ENCODE measurements at places on chromosomes 1 and 21. TPM values are rescaled to one million over a fixed set of nuclear protein-coding genes. Genes with fewer than 3 reads are reported as not detected.

DNA sequence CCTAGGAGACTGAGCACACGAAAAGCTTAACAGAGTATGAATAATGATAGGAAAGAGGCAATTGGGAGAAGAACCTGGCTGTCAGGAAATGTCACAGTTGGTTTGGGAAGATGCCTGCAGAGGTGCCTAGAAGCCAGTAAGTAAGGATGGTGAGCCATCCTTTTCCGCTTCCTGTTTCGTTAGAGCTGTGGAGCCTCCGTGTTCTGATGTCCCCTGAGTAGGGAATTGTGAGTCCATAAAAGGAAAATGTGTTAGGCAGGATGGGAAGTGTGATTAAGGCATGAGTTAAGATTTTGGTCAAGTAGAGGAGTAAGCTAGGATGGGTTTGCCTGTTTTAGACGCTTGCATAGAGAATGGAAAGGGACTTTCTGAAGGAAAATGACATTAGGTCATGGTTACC lies 9.0 kb downstream of the CLIC4 start:
- DNase-seq: no peak

- no peak for DNase-seq
These were observed at the start of gene LCE3C for GRCh38 chr1:152599934-152600333. LCE3C (plus strand) TSS chr1:152600234; CDS start chr1:152600732, 498 bp downstream.

DNA sequence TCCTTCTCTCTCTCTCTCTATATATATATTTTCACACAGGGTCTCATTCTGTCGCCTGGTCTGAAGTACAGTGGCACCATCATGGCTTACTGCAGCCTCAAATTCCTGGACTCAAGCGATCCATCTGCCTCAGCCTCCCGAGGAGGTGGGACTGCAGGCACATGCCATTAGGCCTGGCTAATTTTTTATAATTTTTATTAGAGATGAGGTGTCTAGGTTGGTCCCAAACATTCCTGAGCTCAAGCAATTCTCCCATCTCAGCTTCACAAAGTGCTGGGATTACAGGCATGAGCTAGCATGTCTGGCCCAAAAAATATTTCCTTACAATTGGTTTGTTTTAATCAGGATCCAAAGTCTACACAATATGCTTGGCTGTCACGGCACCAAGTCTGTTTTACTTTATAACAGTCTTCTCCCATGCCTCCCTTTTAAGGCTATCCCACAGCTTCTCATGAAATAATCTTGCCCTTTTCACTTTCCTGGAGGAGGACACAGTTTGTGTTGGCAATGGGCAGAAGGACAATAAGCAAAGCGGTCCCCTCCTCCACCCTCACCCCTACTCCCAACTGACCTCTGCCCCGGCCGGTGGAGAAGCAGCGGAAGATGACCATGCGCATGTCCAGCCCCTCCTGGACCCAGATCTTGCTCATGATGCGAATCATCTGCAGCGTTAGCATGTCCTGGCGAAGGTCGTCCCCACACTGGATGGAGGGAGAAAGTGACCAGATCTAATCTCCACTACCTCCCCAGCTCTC lies 28.2 kb upstream of the PPP1R15B start:
- DNase-seq: peak; percentile 66

DNA sequence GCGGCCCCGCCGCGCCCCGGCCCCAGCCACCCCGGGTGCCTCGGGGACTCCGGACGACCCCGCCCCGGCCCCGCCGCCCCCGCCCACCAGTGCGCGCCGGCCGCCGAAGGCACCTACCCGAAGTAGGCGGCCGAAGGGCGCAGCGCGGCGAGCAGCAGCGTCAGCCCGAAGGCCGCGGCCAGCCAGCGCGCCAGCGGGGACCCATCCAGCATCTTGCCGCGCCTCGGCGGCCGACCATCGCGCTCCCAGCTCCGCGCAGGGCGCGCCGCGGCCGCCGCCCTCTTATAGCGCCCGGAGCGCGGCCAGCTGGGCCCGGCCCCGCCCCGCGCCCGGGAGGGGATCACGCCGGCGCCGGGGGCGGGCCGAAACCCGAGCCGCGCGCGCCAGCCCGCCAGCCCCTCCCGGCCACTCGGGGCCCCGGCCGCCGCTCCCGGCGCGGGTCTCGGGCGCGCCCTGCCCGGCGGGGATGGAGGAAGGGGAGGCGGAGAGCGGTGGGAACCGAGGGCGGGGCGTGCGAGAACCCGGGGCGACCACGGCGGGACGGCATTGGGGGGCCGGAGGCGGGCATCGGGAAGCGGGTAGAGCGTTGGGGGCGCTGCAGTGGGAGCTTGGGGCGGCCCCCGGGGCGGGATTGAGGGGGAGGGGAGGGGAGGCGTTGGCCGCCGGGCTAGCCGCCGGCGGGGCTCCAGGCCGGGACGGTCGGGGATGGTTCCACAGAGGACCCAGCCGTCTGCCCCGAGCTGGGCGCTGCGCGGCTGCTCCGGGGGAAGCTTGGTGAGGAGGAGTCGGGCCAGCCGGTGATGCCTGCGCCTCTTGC lies at the start of gene WNT9A:
WNT9A (minus strand) TSS at position 257 of the 817 bp plus-strand sequence; CDS start at position 212, 45 bp downstream.
- DNase-seq: no peak

GRCh38 chr21:35810431-35810970 lies 249.8 kb downstream of the SETD4 start:
- no peak for DNase-seq

DNA sequence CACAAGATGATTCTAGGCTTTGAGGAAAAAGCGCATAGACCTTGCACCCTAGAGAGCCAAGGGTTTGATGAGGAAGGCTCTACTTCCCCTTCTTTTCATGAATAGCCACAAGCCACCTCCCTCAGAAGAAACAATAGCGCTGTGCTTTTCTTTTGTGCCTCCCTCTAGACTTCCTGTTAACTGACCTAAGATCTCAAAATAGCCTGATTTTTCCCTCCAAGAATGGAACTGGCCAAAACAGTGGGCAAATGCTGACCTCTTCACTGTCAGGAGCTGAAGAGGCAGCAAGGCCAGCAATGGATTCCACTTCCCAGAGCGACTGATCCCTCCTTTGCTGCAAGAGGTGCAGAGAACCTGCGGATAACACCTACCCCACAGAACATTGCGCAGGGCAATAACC lies 362.8 kb downstream of the KCNH1 start:
- DNase-seq: no peak

DNA sequence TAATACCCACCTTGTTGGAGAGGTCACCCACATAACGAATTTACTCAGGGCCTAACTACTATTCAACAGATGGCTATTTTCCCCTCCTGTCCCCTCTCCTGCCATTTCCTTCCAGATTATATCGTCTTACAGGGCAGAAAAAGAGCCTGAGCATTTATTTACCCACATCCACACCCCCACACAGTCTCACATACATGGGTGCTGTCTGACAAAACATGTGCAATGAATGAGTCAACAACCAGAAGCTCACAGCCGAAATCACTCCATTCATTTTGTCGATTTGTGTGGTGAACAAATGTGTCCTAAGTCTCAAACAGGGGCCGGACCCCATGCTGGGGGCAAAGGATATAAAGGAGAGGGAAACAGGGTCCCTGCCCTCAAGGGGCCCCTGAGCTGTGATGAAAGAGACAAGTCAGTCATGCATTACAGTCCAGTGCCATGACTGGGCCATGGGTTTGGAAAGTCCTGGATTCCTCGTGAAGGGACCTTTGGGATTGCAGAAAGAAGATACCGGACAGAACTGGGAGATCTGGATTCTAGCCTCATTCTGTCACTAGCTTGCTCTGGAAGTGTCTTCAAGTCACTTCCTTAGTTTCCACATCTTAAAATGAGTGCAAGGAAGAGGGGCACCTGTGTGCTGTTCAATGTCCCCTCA lies 16.4 kb upstream of the ZNF683 start:
- DNase-seq: no peak

GRCh38 chr1:26811708-26812107 lies 14.8 kb upstream of the ZDHHC18 start:
- DNase-seq: no peak

- DNase-seq: no peak
These were observed 337.0 kb upstream of the PLXNA2 start for GRCh38 chr1:208581209-208581608.

DNA sequence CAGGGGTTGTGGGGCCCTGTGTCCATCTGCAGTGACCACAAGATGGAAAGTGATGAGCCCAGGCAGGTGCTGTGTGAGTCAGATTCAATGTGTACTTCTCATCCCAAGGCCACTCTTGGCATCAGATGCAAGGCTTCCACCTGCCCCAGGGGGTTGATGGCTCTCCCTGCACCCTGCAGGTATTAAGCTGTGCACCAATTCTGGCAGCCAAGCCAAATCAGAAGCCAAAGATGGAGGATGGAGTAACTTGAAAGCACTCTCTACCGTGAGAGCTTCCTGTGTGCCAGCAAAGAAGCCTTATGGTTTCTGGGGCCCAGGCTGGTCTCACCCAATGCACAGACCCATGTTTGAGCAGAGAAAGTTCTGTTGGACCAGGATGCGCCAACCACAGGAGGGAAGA lies 44.3 kb upstream of the TENT5C start:
- no peak for DNase-seq

DNA sequence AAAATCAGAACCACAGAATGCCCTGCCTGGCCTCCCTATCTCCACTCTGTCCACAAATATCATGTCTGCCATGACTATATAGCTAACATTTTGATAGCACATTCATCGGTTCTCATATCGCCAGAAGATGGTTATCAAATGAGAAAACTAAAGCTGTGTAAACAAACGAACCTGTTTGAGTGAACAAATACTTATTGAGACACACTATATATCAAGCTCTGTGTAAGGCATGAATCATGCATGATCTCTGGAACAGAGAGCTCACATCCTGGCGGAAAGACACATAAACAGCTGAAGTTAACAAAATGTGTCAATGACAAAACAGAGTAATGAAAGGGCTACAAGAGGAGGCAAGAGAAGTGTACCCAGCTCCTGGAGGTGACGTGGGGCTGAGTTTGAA lies 13.1 kb downstream of the KCND3 start:
- no peak for DNase-seq

Gene FCRL1
- not detected for total RNA-seq

Gene SPRR2F
- total RNA-seq: not detected

Gene OR2L2
- total RNA-seq: not detected

Gene C1orf94
- not detected for total RNA-seq

Gene CFAP74
- total RNA-seq: not detected

Gene KRTAP10-12
- not detected for total RNA-seq

Gene NID1
- 172 TPM for total RNA-seq

Gene PPM1J
- 10.0 TPM for total RNA-seq
